Activated naive CD8-positive, alpha-beta T cell treated with anti-CD3 and anti-CD28 coated beads for 36 hours (primary cell): ENCODE measurements at places on chromosomes 7 and 10. TPM values are rescaled to one million over a fixed set of nuclear protein-coding genes. Genes with fewer than 3 reads are reported as not detected.

- DNase-seq = no peak
Measured at GRCh38 chr7:157668884-157669767, 332.3 kb downstream of the DNAJB6 start.

GRCh38 chr7:35691827-35692307 is 3.1 kb downstream of the HERPUD2 start:
- DNase-seq = peak; percentile 13

GRCh38 chr7:14988941-14989340 is 86.4 kb upstream of the DGKB start:
- no peak for DNase-seq

DNA sequence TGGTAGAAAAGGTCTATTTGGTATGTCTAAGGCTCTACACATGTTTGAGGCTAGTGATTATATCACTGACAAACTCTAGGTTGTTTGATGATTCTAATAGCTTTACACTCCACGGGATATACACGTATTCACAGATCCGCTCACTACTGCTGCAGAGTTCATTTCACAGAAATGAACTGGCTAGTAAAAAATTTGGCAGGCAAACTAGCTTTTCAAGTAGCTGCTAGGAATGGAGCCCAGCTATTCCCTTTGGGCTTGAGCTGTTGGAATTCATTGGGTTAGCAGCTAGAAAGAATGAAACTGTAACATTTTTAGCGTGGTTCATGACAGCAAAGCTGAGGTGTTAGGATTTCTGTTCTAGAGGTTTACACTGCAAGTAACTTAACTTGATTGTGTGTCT is 37.6 kb downstream of the R3HCC1L start:
- DNase-seq = no peak

CTBP2 gene
- not detected for total RNA-seq

MUC3A gene
- total RNA-seq = not detected

NEURL1 gene
- 3.2 TPM for total RNA-seq
